Kidney (tissue), 22 donors: ENCODE measurements at places on chromosomes 3 and 15. TPM values are rescaled to one million over a fixed set of nuclear protein-coding genes. Genes with fewer than 3 reads are reported as not detected.
A peak's percentile ranks its signal among the peaks of the same experiment; 100 is the strongest.

DNA sequence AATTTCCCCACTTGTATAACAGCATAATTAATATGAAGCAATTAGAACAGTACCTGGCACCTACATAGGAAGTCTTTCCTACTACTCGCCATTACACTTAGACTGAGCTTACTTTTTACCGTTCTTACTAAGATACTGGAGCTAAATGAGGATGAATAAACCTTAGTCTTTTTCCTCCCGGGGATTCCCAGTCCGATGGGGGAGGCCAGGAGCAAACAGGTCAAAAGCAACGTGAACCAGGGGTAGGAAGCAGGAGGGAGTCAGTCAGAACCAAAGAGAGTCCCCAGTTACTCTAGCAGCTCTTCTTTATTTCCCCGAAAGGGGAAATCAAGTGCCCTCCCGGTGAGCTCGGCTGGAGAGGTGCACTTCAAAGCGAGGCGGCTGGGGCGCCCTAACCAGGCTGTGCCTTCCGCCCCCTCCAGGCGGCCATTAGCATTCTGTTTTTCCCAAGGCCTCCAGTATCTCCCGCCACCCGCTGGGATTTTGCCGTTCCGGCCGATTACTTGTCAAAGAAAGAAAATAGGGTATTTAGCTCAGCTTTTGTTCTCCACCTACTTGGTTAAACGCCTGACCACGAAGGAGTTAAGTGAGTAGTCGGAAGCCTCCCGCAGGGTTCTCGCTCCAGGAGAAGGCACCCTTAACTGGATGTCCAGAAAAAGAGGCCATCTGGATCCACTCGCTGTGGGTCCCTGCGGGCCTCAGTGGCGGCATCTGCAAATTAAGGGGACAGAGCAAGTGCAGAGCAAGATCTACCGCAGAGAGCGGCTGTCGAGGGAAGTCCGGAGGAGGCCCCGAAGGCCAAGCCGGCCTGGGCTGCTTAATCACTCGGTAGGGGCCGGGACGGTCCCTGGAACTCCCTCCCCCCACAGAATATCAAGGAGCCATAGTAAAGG is 6.3 kb upstream of the EOMES start:
- DNase-seq = peak; percentile 29

DNA sequence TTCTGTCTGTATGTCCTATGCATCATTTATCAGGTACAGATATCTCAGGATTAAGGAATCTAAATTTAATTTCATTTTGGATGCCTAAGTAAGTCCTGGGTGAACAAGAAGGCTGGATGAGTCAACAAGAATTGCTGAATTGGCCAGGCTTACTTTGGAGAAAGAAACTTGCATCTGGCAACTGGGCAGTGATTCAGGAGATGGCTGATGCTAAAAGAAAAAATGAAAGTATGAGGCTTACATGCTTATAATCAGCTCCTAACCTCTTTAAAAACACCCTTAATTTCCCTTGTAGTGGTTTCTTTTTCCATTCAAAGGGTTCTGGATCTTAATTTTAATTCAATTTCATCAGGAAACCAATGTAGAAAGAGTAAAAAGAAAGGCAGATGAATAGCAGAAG is 228.8 kb upstream of the PEX5L start:
- DNase-seq = no peak

The LOXL1 gene
- polyA plus RNA-seq = 35.1 TPM

The RAB27A gene
- polyA plus RNA-seq = 10.1 TPM

The LDHAL6B gene
- not detected for polyA plus RNA-seq
